ENCODE measurements at places on chromosomes 13 and 19.

GRCh38 chr19:960020-960419 is 24.1 kb upstream of the WDR18 start:
- no peak for DNase-seq

GRCh38 chr13:34462843-34463242 is 479.2 kb upstream of the NBEA start:
- no peak for DNase-seq

GRCh38 chr13:51501592-51502152 is 48.8 kb upstream of the INTS6 start:
- no peak for DNase-seq

DNA sequence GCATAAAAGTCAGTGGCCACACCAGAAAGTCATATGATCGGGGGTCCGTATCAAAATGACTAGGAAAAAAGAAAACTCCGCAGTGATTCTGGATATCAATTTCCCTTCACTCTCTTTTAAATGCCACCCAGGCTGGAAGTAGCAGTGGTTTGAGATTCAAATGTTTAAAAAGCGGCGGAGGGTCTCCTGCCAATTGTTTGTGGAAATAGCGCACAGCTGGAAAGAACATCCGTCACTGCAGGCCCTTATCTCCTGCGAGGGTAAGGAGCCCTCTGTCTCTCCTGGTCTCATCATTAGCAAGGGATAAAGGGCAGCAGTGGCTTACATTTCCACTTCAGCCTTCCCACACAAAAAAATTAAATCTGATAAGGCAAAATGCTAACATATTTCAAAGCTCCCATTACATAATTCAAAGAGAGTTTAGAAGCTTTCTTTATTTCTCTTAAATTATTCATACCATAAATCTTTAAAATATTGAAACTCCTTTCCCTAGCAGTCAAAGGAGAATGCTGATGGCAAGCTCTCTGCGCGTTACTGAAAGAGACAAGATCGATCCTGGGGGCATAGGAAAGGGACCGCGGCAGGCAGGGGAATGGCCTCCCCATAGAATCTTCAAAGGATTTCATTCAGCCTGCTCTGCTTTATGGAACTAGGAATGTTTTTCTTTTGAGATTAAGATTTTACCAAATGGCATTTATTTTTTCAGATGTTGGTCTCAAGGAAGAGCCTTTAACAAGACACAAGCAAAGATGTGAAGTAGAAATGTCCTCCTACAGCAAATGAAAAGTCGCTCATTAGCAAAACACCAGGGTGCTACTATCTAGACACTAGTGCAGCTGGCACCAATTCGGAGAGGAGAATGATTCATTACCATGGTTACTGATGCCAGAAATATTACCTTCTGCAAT is 35.0 kb downstream of the AMER2 start:
- peak; percentile 85 for DNase-seq

DNA sequence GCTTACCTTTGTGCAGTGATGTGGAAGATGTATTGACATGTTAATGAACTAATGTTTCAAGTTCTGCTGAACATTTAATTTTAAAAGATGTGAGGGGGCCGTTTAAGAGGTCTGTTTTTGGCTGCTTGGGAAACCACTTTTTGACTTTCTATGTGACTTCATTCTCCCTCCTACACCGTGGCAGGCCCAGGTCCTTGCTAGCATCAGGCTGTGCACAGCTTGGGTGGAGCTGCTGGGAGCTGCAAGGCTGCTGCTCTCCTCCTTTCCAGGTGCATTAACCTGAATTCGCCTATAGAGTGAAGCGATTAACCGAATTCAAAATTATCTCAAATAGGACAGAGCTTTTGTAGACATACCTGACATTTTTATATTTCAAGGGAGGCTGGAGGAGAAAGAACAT is 249.1 kb downstream of the FGF14 start:
- DNase-seq = no peak

DNA sequence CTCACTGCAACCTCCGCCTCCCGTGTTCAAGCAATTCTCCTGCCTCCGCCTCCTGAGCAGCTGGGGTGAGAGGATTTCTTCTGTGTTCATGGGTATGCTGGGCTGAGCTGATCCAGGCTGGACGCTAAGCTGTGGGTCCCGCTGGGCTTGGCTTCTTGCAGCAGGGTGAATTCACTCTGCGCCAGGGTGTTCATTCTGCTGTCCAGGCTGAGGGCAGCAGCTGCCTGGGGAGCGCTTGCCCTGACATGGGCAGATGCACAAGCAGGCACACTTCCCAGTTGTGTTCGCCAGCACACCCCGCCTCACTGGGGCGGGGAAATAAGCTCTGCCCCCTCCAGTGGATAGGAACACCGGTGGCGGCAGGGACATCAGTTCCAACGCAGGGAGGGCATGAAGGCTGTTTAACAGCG is 7.3 kb upstream of the INAFM1 start:
- no peak for DNase-seq

DNA sequence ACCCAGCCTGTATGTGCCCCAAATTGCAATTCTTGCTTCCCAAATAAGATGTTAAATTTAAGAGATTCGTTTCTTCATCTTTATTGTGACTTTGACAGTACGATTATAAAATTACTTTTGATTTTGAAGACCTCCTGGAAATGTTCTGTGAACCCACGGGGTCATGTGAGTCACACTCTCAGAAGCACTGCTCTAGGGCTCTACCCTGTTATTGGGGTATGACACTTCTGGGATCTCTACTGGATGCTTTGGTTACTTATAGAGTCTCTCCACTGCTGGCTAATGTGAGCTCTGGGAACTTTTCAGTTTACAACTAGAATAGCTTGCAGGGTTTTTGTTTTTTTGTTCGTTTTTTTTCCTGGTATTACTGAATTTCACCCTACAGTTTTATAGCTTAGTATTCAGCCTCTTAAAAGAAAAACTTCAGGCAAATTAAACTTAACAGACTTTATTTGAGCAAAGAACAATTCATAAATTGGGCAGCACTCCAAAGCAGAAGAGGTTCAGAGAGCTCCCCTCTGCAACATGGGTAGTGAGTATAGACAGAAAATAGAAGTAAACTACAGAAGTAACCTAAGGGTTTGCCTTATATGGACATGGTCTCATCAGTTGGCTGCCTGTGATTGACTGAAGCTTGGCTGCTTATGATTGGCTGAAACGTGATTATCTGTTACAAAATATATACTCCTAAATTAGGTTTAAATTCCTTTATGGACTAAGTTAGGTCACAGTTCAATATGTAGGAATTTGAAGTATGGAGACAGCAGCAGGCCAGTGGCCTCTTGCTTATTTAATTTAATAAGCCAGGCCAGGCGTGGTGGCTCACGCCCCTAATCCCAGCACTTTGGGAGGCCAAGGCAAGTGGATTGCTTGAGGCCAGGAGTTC is 28.5 kb upstream of the PSPC1 start:
- no peak for DNase-seq

DNA sequence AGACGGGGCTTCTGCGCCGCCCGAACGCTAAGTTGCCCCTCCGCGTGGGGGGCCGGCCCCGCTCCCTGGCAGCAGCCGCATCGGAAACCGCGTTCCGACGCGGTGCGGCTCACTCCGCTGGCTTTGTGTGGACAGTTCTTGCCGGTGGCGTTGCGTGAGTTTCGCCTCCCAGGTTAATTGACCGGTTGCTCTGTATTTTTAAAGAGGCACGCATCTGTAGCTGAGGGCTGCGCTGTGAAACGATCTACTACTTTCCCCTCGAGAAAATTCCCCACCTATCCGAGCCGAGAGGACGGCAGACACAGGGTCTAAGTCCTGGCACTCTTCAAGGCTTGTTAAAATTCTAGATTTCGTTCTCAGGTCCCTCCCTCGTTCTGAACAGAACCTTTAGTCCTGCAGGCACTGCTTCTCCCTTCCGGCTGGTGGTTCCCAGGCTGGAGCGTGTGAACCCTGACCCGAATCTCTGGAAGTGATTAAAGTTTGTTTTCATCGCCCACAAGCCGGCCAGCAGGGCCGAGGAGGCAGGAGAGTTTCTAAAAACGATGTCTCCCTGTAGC is 933 bp downstream of the ARHGEF7 start:
- DNase-seq = no peak

DNA sequence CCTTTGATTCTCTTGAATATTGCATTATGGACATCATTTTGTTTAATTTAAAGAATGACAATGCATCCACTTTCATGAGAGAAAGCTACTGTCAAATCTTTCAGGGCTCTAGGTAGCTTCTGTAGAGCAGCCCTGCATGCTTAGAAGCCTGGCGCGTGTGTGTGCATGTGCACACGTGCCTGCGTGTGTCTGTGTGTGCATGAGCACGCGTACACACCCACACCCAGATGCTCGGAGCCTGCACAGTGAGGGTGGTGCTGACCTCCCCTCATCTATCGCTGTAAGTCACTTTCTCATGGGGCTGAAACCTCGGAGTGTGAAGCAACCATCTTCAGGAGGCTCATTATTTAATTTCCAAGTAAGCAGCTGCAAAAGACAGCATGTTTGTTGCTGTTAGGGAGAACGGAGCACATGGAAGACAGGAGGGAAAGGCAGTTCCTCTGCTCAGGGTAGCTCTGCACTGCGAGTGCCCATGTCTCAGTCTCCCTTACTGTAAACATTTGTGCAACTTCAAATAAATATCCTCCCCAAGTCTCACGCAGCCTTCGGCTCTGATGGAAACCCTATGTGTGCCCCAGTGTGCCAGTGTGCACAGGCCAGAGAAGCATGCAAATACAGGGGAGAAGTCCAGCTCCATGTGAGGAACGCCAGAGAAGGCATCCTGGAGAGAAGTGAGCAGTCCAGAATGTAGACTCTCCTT is 22.8 kb downstream of the TSHZ3 start:
- no peak for DNase-seq

All from NCI-H146 (cell line).